ENCODE measurements at places on chromosomes 12 and 14.

- DNase-seq: no peak
Measured at GRCh38 chr12:90959538-90960139, 4.7 kb upstream of the CCER1 start.

DNA sequence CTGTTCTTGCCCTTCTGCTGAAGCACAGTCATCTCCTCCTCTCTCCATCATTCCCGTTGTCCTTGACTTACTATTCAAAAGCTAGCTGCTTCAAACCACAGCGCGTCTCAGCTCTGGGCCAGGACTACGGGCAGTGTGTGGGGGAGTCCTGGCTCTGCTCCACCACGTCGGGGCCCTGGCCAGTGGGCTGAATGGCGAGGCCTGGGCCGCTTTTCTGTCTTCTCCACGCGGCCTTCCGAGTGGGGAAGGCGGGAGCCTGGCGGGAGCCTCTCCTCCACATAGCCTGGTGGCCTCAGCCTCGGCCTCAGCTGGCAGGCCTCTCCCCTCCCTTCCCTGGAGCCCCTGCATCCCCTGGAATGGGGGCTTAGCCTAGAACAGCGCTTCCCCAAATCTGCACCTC, 16.5 kb downstream of the ANKRD9 start:
- DNase-seq: no peak

GRCh38 chr14:32047791-32048190, 29.3 kb upstream of the ARHGAP5 start:
- no peak for DNase-seq

- no peak for DNase-seq
Measured at GRCh38 chr12:57604454-57604991, at the start of gene DTX3. TSS of gene DTX3 (plus strand) at chr12:57604824. CDS start at chr12:57606518, 1,694 bp downstream.

DNA sequence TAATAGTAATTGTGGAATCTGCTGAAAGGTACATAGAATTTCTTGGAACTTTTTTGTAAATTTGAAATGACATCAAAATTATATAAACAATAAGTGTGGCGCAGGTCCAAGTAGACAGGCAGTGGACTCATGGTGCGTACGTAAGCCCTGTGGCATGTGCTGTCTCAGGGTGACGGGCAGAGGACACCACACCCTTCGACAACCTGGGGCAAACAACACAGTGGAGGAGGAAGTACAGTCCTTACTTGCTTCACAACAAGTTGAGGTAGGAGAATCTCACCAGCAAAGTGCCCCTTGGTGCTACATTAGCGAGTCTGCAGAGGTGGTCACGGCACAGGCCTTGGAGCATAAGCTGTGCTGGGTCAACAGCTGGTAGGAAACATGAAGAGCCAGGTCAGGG, 180.9 kb downstream of the AEBP2 start:
- DNase-seq: no peak

- DNase-seq: no peak
Measured at GRCh38 chr12:3967556-3968160, 94.5 kb upstream of the PARP11 start.

- no peak for DNase-seq
Measured at GRCh38 chr12:94141892-94142291, 6.5 kb upstream of the PLXNC1 start.

- DNase-seq: no peak
Measured at GRCh38 chr12:122171399-122171798, 2.6 kb downstream of the IL31 start.

GRCh38 chr12:98591209-98591608, 2.3 kb upstream of the SLC25A3 start:
- DNase-seq: no peak

DNA sequence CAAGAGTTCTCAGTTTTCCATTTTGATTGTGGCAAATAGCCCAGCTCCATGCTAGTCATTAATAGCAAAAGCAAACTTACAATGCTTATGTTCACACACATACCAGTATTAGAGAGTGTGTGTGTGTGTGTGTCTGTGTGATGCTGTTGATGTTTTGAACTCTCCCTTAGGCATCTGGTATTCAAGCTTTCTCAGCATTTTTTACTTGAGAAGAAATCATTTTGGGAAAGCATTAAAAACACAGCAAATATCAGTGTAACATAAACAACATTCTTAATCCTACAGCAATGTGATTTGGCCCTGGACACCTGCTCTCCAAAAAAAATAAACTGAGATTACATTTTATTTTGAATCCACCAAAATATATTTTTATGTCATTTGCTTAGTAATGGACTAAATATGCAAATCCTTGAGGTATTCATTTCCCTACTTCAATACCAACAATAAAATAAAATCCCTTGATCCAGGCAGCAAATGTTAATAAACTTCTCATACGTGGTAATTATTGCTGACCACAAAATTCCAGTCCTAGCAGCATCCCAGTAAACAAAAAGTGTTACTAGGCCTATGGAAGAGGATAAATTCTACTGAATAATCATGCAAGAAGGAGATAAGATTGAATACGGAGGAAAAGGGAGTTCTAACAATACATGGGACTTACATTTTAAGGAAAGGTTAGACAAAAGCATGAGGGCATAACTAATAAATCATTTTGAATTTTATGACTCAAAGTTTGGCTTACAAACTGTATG, 249.5 kb upstream of the CLEC14A start:
- no peak for DNase-seq

DNA sequence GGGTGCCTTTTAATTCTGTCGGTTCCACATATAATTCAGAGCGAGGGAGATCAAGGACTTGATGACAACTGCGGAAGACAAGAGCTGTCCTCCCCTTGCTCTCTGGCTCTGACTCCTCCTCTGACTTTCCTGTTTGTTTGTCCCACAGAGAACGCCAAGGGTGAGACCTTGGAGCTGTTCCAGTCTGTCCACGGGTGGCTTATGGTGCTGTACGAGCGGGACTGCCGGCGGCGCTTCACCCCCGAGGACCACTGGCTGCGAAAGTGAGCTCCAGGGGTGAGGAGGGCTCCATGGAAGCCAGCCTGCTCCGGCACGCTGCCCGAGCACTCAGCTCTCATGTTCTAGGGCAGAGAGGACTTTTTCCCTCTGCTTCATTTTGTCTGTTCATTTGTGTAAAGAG, 32.8 kb downstream of the UBE3B start:
- no peak for DNase-seq

DNA sequence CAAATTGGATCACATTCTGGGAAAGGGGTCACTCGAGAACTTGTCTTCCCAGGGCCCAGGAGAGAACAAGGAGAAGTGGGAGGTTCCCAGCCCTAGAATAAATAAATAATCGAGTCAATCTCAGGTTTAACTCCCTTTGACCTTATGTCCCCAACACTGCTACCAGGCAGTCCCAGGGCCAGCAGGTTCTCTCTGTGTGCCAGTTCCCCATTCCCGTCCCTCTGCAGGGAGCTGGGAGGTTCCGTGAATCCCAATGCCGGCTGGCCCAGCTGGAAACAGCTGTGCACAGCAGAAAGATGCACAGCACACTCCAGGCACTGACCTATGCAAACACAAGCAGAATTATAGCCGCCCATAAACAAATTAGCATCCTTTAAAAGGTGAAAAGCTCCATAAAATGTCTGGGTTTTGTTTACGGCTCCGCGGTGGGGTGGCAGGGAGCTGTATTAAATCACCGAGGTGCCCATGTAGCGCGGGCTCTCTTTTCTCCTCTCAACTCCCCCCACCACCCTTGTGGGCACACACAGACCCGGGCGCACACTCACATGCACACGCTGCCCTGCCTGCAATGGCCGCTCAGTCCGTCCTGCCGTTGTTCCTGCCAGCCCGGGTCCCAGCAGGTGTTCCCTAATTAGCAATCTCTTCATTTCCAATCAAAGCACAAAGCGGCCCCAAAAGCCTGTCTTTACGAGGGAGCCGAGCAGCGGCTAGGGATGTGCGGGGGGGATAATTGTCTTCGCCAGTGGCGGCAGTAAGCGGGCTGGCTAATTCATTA, 46.6 kb upstream of the ESRRB start:
- no peak for DNase-seq

DNA sequence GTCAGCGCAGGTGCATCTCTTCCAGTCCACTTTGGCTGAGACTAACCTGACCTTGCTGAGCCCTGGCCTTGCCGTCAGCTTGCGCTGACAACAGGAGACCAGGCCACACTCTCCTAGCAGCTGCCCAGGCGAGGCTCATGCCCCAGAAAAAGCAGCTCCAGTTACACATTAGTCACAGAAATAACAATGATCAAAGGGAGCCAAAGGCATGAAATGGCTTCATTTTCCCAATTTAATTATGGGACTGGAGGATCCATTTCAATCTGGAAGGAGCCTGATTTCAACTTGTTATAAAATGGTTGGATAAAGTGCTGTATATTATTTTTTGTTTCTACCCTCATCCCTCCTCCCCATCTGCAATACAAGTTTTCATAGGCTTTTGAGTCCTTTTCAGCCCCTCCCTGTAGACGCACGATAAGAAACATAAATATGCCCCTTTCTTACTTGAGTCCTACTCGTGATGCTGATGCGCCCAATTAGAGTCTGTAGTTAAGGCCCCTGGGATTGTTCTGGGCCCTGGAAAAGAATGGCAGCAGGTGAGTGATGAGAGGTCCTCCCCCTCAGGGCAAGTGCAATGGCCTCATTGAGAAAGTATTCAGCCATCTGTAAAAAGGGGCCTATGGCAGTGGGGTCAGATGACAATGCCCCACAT, 376.0 kb downstream of the C12orf75 start:
- no peak for DNase-seq

DNA sequence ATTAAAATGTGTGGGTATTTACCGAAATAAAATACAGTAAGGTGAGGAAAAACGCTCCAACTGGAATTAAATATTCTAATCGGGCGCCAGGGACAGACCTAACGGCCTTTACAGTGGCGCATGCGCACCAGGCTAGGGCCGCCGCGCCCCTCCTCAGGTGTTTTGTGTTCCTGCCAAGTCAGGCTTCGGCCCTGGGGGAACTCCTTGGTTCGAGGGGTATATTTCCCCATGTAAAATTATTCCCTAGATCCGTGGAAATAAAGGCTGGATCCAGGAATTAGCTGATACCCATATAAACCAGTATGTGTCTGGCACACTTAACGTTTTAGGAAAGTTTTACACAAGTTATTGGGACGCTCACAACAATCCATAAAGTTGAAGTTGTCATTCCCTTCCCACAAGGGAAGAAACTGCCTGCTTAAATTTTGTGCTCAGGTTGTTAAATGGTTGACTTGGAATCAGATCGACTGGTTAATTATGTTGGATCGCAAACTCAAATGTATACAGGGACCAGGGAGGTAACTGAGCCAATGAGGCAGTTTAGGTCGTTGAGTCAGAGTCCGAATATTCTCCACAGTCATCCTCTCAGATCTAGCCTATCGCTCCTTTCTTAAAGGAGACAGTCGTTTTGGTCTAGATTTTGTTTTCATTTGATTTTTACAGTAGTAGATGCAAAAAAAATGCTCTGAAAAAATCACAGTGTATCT, 621 bp upstream of the ANAPC7 start:
- DNase-seq: peak; percentile 63

GRCh38 chr12:49878021-49878420, 25.7 kb downstream of the FAIM2 start:
- no peak for DNase-seq

GRCh38 chr14:90201344-90201743, 55.0 kb upstream of the PSMC1 start:
- no peak for DNase-seq

DNA sequence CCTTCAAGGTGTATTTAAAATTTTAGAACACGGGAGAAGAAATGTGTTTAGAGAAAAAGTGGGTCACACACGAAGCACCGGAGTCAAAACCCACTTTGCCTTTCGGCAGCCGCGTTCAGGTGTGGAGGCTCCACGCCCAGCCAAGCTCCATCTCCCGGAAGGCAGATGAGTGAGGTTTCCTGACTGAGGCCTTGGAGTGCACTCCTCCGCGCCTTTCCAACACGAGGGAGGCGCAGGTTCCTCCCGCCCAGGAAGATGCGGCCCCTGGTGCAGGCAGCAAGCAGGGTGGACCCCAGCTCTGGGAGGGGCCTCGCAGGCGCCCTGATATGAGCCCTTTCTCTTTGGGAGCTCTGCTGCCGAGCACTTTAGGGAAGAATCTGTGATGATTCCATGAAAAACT, 22.5 kb downstream of the MTA1 start:
- no peak for DNase-seq

DNA sequence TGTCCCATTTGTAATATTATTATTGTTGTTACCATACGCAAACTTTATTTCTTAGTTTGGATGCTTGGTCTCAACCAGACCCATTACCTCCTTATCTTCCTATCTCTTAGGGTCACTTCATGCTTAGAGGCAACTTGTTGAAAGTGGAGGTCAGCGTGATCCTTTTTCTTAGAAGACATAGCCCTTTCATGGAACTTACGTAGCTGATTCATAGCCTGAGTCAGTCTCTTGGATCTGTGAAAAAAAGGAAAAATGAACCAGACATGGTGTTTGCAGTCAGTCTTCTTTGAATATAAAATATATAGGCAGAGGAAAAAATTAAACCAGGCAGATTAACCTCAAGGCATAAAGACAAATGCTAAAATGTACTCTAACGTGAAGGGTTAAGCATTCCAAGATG, 613.7 kb downstream of the DIO2 start:
- DNase-seq: no peak

DNA sequence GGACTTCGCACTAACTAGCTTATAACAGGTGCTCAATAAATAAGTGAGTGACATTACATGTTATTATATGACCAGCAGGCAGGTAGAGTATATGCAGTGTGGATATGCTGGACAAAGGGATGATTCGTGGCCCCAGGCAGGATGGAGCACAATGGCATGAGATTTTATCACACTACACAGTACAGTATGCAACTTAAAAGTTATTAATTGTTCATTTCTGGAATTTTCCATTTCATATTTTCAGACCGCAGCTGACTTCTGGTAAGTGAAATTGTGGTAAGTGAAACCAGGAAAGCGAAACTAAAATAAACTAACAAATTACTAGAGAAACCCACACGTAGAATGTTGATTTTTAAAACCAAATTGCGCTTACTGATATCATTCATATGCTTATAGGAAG, 3.3 kb downstream of the PARP11 start:
- DNase-seq: no peak

DNA sequence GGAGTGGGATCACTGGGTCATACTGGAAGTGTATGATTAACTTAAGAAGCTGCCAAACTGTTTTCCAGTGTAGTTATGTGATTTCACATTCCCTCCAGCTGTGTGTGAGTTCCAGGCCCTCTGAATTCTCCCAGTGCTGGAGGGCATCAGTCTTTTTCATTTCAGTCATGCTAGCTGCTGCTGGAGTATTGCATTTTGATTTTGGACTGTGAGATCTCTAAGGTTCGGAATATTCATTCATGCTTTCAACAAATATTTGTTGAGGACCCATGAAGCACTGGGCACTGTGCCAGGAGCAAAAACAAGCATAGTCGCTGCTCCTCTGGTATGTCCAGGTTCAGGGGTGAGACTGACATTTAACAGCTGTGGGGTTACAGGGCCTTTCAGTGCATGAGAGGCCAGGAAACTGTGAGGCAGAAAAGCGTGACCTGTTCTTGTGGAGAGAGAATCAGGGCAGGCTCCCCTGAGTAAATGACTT, 133.2 kb downstream of the SCARB1 start:
- DNase-seq: no peak

Measured in stimulated activated CD8-positive, alpha-beta memory T cell treated with anti-CD3 and anti-CD28 coated beads, Interleukin-4, amount 100 ng/mL, for 1 hour (primary cell).